ENCODE measurements at places on chromosomes 6 and 20. TPM values are rescaled to one million over a fixed set of nuclear protein-coding genes. Genes with fewer than 3 reads are reported as not detected.

Gene BANF2
- 60.2 TPM for total RNA-seq

GRCh38 chr6:52728394-52728793, 34.9 kb downstream of the GSTA2 start:
- H3K36me3 ChIP-seq: no peaks in the 10 kb centered on the region
- H3K27ac ChIP-seq: no peak overlapping the region
- peaks cover 28% of the 10 kb centered on the region for H3K4me1 ChIP-seq
- no peak overlapping the region for H3K4me3 ChIP-seq

DNA sequence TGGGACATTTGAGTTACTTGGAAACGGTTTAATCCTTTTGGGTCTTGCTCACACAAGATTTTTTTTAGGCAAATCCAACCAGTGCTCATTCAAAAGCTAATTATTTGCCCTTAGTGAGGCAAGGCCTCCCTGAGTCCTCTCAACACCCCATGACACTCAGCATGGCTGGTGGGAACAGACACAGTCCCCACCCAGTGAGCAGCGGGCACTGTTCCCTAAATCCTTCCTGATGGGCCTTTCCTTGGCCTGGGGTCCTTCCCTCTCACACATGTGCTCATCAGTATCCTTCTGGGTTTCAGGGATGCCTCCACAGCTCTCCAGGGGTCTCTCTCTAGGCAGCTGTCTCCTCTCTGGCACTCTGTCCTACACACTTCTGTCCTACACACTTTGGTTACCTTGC, 28.0 kb downstream of the PLAGL2 start:
- no peak for DNase-seq
- no peak overlapping the region for H3K4me3 ChIP-seq
- no peak overlapping the region for H3K27ac ChIP-seq
- no peaks in the 10 kb centered on the region for H3K27me3 ChIP-seq
- H3K36me3 ChIP-seq: no peaks in the 10 kb centered on the region

DNA sequence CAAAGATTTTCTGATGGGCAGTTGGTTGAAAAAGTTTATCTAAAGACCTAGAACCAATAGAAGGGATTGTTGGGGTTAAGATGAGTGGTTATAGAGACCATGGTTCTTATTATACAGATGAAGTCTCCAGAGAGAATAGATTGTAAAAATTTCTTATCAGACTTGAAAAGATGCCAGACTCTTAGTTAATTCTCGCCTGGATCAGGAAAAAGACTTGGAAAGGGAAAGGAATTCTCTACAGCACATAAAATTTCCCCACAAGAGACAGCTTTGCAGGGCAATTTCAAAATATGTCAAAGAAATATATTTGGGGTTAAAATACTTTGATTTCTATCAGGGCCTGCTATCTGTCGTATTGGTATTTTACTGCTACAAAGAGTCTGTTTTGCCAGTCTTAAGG, 582.6 kb downstream of the UTRN start:
- H3K4me3 ChIP-seq: no peak overlapping the region
- no peaks in the 10 kb centered on the region for H3K4me1 ChIP-seq
- DNase-seq: no peak
- no peaks in the 10 kb centered on the region for H3K36me3 ChIP-seq

DNA sequence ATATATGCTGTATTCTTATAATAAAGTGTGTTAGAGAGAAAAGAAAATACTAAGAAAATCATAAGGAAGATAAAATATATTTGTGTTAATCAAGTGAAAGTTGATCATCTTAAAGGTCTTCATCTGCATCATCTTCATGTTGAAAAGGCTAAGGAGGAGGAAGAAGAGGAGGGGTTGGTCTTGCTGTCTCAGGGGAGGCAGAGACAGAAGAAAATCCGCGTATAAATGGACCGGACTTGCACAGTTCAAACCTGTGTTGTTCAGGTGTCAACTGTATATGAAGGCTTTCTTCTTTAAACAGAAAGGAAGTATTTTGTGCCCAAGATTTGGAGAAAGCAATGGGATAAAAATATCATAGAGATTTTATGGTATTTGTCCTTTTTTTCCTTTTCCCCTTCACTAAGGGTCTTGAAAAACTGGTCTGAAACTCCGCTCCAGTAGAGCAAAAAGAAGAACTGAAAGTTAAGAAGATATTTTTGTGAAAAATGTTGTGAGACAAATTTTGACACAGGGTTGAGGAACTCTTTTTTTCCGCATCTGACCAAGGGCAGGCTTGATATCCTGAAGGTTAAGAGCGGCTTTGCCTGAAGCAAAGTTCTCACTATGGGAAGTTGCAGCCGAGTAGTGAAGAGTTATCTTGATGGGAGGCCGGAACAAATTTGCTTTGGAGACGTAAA, 350.7 kb downstream of the LAMA2 start:
- no peak for DNase-seq
- peaks cover 15% of the 10 kb centered on the region for H3K4me1 ChIP-seq
- H3K27me3 ChIP-seq: no peaks in the 10 kb centered on the region
- no peak overlapping the region for H3K27ac ChIP-seq
- H3K4me3 ChIP-seq: no peak overlapping the region

GRCh38 chr6:21996425-21997118, 300.3 kb downstream of the PRL start:
- H3K36me3 ChIP-seq: no peaks in the 10 kb centered on the region
- no peak overlapping the region for H3K27ac ChIP-seq
- no peak overlapping the region for H3K4me3 ChIP-seq
- no peaks in the 10 kb centered on the region for H3K27me3 ChIP-seq

Data from testis (tissue), 5 donors.